ENCODE measurements at places on chromosomes 11 and 22. TPM values are rescaled to one million over a fixed set of nuclear protein-coding genes. Genes with fewer than 3 reads are reported as not detected.

Gene RASSF10
- 0.22 TPM for total RNA-seq

Gene CATSPER1
- not detected for total RNA-seq

Gene CCDC73
- not detected for total RNA-seq

Gene MYBPC3
- not detected for total RNA-seq

Measured in thoracic aorta endothelial cell (primary cell).